Left lobe of liver (tissue), 2 donors: ENCODE measurements at places on chromosomes 4 and X.
A peak's percentile ranks its signal among the peaks of the same experiment; 100 is the strongest.

DNA sequence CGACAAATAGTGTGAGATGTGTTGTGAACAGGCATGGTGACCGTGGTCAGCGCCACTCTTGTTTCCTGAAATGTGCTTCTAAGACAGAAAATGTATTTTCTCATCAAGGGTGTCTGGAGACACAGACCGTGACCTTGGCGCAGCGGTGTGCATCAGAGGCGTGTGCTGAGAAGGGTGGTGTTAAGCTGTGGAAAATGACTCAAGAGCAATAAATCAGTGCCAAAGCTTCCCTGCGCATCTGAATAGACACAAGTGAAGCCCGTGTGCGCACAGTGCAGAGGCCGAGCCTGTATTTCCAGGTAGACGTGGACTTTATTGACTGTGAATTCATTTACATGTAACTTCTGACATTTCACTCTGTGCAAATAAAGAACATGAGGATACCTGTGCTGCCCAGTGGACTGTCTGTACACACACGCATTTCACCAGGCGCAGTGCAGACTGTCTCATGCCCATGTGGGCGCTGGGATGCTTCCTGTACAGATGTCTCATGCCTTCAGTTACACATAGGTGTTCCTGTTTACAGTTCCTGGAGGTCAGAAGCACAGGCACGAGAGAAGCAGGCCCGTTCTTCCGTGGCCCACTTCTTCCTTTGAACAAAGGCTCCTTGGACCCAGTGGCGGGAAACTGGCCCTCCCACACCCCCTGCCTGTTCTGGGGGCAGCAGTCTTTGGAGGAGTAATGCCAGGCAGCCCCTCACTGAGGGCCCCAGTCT lies 31.9 kb downstream of the NSG1 start:
- DNase-seq, result no peak

DNA sequence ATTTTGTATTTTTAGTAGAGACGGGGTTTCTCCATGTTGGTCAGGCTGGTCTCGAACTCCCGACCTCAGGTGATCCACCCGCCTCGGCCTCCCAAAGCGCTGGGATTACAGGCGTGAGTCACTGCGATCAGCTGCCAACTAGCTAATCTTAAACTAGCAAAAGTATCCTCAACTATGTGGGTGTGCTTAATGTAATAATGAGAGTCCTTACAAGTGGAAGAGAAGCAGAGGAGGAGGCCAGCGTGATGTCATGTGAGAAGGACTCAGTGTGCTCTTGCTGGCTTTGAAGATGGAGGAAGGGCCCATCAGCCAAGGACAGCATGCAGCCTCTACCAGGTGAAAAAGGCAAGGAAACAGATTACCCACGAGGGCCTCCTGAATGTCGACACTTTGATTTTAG lies 19.6 kb downstream of the SCD5 start:
- DNase-seq, result no peak

DNA sequence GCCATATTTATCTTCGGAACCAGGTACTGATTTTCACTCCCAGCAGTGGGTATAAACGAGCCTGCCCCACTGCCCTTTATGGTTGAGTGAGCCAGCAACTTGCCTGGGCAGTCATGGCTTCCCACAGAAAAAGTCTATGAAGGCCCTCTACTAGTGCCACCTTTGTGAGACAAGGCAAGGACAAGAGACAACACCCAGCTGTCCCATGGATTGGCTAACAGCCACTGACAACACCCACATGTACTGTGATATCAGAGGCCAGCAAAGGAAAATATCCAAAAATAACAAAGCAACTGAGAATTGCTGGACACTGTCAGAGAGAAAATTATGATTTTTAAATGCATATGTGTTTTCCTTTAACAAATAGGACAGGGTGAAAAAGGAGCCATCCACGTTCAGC lies 248.4 kb upstream of the TTC29 start:
- no peak for DNase-seq

DNA sequence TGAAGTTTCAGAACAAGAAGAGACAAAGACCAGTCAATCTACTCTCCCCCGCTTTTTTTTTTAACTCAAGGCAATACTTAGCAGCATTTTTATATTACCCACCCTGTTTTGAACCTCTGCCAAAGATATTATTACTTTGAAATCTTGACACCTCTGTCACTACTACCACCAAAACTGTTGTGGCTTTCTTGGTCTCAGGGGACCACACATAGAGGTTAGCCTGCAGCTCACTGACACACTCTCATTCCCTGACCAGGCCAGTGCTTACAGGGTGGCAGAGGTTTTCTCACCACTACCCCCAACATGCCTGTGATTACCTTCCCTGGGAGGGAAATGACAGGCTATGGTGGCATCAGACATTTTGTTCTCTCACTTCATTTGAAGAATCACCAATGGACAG lies 137.4 kb upstream of the STIM2 start:
- no peak for DNase-seq

DNA sequence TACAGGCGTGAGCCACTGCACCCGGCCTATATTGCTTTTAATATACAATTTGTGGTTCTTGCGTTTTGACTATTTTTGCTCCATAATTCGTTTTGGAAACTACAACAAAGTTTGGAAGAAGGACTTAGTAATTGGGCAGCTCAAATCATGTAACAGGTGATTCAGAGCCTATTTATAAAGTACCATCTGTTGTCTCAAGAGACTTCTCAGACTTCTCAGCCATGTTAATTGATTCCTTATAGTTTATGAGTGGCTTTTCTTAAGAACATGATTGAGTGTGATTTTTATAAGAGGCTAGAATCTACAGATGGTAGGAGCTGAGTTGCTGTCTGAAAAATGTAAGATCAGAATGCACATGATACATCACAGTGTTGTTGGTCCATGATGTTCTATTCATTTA lies 240.2 kb downstream of the ADGRL3 start:
- DNase-seq, result no peak

- DNase-seq, result no peak
Observed at GRCh38 chr4:94762326-94762725, 4.6 kb downstream of the BMPR1B start.

- peak; percentile 93 for DNase-seq
Observed at GRCh38 chr4:127782025-127782274, 172 bp upstream of the HSPA4L start.

DNA sequence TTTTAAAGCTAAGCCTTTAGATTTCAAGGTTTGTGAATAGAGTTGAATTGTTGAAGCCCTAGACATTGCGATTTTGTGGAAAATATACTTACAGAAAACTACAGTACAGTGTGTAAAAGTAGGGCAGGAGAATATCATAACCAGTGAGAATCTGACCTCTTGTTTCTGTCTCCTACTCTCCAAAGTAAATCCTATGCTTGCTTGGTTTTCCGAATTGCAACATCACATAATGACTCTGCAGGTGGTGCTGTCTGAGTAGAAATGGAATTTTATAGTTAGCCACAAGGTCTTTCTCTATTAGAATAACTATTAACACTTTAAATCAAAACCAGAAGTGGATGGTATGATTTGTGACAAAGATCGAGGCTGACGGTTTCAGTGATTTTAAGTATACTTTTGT lies 505.6 kb downstream of the RAPGEF2 start:
- no peak for DNase-seq
